ENCODE measurements at places on chromosomes 11 and 22.

DNA sequence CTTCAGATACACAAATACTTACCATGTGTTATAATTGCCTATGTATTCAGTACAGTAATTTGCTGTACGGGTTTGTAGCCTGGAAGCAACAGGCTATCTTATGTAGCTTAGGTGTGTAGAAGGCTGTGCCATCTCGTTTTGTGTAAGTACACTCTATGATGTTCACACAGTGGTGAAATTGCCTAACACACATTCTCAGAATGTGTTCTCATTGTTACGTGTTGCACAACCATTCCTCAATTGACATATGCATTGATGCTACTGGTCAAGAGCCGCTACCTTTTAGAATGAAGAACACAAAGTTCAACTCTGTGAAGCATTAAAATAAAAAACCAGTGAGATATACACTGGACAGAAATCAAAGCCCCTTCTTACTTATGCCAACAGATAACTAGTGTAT lies 26.7 kb downstream of the SVIP start:
- DNase-seq = no peak

GRCh38 chr11:97687111-97687510 lies 1297.3 kb downstream of the JRKL start:
- DNase-seq = no peak

- DNase-seq = no peak
Measured at GRCh38 chr22:39745789-39746188, 147.8 kb downstream of the ENTHD1 start.

DNA sequence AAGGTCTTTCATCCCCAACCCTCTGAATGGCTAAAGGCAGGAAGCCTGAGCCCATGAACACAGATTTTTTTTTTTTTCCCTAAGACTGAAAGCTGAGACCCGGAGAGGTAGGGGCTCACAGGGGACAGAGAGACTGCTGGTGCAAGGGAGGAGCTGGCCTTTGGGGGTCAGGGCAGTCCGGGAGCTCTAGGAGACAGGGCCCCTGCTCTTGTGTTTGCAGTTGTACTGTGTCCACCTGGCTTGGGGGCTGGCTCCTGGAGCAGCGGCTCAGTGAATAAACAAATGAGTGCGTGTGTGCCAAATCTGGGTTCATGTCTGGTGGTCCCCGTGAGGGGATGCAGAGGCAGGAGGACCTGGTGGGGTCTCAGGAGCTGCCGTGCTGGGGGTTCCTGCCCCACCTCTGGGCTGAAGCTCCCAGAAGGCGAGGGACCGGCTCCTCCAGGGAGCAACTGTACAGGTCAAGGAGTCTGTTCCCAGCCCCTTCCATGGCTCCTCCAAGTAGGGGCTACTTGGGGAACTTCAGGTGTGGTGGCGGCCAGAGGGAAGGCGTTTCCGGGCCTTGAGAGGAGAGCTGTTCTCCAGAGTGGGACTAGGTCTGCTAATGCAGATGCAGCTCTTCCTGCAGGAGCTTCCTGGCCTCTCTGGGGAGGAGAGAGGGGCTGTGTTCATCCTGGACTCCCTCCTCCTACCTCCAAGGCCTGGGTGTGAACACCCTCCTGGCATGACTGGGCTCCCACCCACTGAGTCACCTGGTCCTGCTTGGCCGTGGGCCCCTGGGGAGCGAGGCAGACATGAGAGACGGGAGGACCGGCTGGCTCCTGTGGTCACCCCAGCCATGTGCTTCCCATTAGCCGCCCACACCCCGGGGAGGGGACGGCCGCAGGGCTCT lies 57.6 kb downstream of the FBXO7 start:
- no peak for DNase-seq

DNA sequence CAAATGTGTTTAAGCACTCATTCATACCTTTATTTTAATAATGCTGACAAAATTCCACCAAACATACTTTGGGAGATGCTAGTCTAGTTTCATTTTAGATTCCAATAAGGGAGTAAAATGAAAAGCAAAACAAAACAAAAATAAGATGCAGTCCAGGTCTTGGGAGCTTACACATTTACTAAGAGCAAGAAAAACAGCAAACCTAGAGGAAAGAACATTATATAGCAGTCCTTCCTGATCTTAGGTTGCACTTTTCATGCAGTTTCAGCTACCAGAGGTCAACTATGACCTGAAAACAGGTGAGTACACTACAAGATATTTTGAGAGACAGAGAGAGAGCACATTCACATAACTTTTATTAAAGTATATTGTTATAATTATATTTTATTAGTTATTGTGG lies 1100.9 kb downstream of the DLG2 start:
- DNase-seq = no peak

DNA sequence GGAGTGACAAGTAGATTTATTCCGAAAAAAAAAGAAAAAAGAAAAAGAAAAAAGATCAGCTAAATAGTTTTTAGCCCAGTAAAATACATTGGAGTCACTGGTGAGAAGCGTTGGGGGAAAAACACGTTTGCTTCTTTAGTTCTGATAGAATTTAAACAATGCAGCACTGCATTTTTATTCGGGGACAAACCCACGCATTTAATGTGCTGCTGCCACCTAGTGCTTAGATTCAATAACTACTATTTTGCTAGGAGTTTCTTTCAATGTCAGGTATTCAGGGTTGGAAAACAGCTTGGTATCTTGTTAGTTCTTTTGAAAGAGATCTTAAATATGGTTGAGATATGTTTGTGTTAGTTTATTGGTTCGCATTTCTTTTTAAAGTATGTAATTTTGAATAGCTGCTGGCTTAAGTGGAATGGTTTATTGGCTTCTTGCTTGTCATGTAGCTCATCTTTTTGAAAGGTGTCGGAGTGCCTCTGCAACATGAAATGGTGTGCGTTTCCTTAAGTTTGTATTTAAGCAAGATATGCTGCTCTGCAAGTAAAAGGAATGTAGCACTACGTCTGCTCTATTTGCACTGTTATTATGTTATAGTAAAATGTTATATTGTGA lies 41.9 kb downstream of the SVIP start:
- DNase-seq = peak; percentile 16

DNA sequence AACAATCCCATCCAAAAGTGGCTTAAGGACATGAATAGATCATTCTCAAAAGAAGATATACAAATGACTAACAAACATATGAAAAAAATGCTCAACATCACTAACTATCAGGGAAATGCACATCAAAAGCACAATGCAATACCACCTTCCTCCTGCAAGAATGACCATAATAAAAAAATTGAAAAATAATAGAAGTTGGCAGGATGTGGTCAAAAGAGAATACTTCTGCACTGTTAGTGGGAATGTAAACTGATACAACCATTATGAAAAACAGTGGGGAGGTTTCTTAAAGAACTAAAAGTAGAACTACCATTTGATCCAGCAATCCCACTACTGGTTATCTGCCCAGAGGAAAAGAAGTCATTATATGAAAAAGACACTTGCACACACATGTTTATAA lies 77.7 kb upstream of the SC5D start:
- DNase-seq = no peak

- no peak for DNase-seq
Measured at GRCh38 chr22:39469681-39470450, 13.1 kb downstream of the MGAT3 start.

GRCh38 chr11:117225553-117226170 lies 6.2 kb downstream of the PCSK7 start:
- no peak for DNase-seq

DNA sequence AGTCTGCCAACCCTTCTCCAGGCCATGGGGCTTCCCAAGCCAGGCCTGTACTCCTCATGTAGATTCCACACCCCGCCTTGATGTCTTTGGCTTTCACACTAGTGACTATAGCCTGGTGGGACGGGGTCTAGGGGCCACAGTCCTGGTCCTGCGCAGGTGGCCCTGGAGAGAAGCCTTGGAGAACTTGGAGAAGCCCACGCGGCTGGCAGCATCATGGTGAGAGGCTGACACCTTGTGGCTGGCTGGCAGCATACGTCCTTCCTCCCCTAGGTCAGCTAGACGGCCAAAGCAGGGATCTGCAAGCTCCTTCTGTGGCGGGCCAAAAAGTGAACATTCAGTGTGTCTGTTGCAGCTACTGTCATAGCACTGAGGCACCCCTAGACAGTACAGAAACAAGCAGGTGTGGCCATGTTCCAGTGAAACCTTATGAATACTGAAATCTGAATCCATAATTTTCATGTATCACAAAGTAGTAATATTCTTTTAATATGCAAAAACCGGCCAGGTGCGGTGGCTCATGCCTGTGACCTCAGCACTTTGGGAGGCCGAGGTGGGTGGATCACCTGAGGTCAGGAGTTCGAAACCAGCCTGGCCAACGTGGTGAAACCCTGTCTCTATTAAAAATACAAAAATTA lies 42.0 kb downstream of the FAM83F start:
- DNase-seq = peak; percentile 57

DNA sequence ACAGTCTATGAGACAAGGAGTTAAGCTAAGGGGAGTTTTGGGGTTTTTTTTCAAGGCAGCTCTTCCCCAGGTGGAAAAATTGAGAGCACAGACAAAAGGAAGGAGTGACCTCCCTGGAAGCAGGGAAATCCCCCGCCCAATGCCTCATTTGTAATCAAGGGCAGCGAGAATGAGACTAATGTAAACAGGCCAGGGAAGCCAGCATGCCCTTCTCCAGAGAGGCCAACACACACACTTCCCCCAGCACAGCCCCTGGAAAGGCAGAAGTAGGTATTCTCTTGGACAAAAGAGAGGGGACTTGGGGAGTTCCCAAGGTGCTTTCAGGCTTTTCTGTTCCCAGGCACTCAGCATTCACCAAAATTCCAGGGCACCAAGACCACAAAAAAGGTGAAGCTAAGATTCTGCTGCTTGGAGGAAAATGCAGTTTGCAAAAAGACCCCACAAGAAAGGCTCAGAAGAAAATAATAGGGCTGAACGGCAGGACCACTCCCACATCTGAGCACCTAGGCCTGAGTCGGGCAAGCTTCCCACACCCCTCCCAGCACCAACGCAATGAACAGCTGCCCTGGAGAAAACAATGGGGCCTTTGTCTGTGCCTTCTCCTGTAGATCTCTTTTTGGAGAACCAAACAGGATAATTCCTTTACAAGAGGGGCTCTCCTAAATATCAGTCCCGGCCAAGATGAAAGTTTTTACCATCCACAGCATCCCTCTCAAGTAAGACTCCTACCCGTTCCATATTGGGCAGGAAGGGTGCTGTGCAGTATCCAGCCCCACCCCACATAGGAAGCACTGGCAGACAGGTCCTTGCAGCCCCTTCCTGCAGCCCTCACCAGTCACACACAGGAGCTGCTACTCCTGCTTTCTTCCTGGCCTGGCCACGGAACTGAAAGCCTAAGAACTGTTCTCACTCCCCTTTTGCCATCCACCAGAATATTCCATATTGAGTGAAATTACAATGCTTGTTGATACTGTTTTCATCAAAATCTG lies 70.7 kb upstream of the AKIP1 start:
- no peak for DNase-seq

DNA sequence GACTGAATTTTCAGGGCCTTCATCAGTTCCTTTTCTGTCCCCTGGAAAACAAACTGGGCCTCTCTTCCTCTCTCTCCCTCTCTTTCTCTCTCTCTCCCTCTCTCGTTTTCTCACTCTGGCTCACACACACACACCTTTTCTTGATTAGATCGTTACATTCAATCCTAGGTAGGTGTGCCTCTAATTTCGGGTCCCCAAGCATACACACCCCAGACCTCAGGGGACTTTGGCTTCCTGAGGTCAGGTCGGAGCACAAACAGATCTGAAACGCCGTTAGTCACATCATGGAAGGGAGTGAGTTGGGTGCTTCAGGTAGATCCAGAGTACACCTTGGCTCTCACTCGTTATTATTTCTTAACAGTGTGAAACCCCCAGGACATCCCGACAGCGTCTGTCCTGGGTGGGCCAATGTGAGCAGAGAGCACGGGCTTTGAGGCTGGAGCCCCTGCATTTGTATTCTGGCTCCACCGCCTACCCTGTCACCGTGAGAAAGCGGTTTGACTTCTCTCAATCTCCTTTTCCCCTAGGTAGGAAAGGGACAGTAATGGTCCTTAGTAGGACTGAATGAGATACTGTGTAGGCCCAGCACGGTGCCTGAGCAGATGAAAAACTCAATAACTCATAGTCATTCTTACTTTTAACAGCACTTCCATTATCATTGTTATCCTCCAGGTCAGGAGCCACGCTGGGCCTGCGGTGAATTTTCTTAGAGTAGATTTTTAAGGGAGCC lies 37.3 kb upstream of the POU2AF1 start:
- DNase-seq = no peak

DNA sequence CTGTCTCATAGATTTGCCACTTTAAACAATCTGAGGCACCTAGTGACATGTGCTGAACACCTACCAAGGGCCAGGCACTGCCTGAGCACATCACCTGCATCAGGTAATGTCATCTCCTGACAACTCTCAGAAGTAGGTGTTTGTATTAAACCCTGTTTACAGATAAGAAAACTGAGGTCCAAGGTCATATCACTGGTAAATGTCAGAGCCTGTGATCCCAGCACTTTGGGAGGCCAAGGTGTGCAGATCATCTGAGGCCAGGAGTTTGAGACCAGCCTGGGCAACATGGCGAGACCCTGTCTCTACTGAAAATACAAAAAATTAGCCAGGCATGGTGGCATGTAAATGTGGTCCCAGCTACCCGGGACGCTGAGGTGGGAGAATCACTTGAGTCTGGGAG lies 39.1 kb upstream of the ACCSL start:
- no peak for DNase-seq

DNA sequence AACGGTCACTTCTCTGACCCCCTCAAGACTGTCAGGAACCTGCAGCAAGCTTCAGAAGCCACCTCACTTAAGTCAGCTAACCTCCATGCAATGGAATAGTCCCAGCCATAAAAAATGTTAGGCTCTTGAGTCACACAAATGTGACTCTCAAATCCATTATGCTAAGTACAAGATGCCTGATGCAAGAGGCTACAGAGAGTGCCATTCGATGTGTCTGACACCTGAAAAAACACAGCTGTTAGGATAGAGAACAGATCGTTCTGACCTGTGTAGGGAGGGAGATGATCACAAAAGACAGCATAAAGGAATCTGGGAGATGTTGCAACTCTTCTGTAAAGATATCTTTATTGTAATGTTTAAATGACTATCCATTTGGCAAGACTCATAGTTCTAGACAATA lies 712.4 kb downstream of the TBC1D22A start:
- DNase-seq = no peak

- DNase-seq = no peak
Measured at GRCh38 chr11:65866509-65867283, 5.9 kb downstream of the EFEMP2 start.

DNA sequence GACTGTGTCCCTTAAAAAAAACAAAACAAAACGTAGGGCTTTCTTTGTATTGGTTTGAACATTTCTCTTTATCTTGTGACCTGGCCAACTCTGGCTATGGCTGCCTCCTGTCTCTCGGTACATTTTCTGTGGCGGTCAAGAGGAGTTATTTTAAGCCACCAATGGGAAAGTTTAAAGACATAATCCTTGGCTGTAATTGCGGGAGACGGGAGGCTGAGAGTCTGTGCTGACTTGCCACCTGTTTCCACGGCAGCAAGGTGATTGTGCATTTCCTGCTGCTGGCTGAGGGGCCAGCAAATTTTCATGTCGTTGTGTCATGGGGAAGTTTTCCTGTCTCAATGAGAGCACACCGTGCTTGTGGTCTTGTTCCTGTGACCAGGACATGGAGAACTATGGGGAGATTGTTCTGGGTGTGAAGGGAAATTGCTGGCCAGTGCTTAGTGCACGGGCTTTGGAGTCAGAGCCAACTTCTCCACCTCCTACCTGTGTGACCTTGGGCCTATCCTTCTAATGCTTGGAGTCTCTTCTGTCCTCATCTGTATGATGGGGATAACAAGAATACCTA lies 11.0 kb downstream of the PTPRJ start:
- no peak for DNase-seq
